ENCODE measurements at places on chromosomes 11 and 22.
A peak's percentile ranks its signal among the peaks of the same experiment; 100 is the strongest.

DNA sequence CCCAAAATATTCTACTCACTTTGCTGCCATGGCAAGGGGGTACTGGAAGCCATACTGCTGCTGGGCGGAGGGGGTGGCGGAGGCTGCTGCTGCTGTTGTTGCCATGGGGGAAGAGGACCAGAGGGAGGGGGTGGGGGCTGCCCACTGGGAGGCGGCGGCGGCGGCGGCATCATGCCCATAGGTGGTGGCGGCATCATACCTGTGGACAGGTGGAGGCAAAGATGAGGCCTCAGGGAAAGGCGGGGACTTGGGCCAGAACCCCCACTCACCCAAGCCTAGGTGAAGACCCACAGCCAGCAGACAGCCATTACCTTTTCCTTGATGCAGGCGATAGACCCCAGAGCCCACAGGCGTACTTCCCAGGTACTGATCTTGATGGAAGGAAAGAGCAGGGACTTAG, 7.1 kb upstream of the PYGM start:
- no peak for DNase-seq

GRCh38 chr11:72828692-72829101, 14.5 kb downstream of the ATG16L2 start:
- no peak for DNase-seq

DNA sequence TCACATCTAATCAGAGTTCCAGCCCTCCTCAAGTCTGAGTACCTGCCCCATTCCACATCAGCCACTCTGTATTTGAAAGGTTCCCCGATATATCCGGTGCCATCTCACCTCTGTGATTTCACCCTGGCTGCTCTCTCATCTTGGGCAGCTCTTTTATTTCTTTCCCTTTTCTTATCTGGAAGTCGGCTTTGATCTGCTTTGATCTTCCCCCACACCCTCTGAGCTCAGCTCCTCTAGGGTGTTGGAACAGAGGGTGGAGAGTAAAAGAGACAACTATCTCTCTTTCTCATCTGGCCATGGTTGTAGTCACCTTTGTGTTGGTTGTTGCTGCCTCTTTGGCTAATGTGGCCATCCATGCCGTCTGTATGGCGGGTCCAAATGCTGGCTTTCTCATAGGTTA, 108.3 kb downstream of the ENTHD1 start:
- no peak for DNase-seq

DNA sequence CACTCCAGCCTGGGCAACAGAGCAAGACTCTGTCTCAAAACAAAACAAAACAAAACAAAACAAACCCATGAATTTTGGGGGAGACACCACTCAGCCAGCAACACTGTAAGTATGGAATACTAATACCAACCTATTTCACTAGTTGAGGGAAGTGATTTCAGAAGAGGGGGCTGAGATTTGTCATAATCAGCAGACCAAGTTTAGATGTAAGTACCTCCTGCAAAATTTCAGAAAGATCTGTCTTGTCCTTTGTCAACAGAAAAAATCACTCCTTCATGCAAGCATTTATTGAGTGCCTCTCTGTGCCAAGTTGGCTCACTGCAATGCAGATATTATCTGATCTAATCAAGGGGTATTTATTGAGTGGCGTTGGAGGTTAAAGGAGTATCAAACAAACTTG, 23.4 kb upstream of the ADA2 start:
- DNase-seq = no peak

GRCh38 chr11:64537876-64538275, 53.1 kb upstream of the SLC22A12 start:
- DNase-seq = no peak

DNA sequence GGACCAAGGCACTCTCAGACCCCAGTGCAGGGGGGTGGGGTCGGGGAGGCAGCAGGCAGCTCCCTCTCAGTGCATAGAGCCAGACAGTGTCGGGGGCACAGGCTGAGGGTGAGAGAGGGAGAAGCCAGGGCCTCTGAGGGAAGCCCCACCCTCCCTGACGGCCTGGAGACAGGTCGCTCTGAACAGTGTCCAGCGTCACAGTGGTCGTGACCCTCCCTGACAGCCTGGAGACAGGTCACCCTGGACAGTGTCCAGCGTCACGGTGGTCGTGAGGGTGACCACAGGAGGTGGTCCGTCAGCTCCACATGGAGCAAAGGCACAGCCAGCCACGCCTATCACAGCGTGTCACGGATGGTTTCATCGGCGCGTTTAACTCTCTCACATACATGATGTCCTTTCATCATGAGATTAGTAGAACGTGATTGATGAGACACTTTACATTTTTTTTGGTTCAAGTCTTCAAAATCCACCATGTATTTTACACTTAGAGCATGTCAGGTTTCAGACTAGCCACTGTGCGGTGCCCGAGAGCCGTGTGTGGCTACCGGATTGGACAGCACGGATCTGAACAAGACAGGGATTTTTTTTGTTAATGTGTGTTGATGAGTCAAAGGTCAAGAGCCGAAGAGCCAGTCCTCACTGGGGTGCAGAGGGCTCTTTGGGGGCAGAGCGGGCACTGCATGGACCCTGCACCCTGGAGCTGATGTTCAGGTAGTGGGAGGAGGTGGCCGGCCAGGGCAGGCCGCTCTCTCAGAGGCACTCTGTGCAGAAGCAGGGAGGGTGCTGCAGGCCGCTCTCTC, 23.9 kb upstream of the PANX2 start:
- peak; percentile 78 for DNase-seq

- no peak for DNase-seq
Observed at GRCh38 chr11:100545970-100546369, 141.1 kb upstream of the ARHGAP42 start.

- DNase-seq = no peak
Observed at GRCh38 chr11:44445500-44446365, 119.7 kb upstream of the CD82 start.

GRCh38 chr11:65417702-65418430, 4.7 kb upstream of the NEAT1 start:
- DNase-seq = no peak

DNA sequence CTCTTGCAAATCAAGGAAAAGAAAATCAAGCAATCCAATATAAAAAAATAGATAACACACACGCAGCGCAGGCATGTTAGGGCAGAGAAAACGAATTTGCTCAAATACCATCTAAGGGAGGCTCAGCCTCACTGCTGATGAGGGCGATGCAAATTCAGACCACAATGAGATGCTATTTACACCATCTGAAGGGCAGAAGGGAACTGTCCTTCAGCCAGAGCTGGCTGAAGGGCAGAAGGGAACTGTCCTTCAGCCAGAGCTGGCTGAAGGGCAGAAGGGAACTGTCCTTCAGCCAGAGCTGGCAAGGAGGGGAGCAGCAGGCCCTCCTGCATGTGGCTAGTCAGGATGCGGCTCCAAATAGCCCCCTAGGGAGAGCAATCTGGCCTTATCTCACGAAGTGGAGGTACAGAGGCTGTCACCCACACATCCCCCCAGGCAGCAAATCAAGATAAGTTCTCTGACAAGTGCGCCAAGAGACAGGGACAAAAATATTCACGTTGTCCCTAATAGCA, 7.6 kb upstream of the SLC39A13 start:
- DNase-seq = no peak

- DNase-seq = no peak
Observed at GRCh38 chr11:78344676-78345075, 72.9 kb downstream of the GAB2 start.

DNA sequence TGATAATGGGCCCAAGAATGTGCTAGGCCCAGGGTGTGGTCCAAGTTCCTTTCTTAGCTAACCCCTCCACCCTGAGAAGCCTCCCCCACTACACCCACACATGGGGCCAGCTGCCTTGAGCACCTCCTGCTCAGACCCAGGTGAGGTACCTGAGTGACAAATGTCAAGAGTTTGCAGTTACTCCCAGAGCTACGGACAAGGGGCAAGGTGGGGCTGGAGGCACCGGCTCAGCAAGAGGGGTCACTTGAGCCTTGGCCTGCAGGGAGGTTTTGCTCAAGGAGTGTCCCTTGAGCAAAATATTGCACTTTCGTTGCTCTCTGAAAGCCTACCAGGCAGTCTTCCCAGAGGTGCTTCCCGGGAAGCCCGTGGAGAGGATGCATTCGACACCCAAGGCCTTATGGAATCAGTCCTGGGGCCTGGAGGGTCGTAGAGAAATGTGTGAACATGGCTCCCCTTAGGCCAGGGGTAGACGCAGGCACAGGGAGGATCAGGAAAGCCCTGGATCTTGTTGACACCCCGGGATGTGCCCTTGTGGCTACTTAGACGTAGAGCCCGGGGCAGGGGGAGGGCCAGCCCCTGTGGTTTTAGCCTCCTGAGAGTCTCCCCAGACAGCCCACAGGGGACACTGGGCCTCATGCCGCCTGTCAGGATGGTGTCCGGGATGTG, 114.2 kb downstream of the KCNQ1 start:
- no peak for DNase-seq

GRCh38 chr22:23749841-23750301, 1.0 kb downstream of the ZNF70 start:
- DNase-seq = no peak

DNA sequence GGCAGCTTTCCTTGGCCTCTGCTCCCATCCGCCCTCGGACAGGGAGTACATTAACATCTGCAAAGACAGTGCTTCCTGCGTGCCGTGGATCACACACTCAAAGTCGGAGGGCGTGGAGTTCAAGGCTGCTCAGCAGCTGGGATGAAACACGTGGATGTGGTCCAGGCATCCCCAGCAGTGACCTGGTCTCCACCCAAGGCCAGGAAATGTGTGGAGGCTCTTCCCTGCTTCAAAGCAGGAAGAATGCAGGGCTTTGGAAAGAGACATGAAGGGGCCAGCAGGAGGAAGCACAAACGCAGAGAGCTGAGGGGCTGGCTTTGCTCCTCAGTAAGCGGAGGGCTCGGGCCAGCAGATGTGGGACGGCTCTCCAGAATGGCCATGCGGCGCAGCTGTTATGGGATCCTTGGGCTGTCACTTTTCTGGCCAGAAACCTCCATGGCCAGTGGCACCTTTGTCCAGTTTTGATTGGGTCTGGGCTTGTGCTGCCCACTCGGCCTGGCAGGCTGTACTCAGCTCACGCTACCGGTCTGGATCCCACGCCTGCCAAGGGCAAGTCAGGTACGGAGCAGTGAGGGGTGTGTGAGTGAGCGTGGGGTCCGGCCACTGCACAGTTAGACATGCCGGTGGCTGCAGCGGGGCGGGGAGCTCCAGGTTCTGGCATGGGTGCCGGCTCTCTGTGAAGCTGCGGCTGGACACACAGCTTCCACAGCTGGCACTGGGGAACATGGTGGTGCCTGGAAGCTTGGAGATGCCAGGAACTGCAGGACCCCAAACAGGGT, 438.0 kb downstream of the TBC1D22A start:
- no peak for DNase-seq

GRCh38 chr22:17726928-17727897, 47.1 kb downstream of the BID start:
- DNase-seq = no peak

DNA sequence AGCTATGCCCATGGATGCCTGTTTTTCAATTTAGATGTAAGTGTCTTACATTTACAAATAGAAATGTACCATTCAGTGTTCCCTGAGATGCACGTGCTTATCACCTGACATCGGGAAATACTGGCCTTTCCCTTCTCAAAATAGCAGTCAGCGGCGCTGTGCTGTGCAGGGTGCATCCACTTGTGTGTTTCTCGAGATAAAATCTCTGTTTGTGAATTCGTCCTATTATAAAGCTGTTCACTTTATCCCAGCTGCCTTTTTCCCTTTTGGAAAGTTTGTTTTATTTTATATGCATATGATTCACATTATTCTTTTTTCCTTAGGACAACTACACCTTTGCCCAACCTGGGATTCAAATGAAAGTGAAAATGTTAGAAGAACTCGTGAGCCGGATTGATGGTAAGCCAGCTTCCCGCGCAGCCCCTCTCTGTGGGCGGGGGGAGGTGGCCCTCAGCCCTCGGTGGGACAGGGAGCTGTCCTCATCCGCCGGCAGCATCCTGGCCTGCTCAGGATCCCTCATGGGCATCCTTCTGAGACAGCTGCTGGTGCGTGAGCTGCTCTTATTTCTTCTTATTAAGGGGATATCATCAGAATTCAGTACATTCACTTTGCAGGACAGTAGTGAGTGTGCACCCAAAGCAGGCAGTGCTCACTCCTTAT, 235.0 kb downstream of the TBC1D22A start:
- DNase-seq = no peak

DNA sequence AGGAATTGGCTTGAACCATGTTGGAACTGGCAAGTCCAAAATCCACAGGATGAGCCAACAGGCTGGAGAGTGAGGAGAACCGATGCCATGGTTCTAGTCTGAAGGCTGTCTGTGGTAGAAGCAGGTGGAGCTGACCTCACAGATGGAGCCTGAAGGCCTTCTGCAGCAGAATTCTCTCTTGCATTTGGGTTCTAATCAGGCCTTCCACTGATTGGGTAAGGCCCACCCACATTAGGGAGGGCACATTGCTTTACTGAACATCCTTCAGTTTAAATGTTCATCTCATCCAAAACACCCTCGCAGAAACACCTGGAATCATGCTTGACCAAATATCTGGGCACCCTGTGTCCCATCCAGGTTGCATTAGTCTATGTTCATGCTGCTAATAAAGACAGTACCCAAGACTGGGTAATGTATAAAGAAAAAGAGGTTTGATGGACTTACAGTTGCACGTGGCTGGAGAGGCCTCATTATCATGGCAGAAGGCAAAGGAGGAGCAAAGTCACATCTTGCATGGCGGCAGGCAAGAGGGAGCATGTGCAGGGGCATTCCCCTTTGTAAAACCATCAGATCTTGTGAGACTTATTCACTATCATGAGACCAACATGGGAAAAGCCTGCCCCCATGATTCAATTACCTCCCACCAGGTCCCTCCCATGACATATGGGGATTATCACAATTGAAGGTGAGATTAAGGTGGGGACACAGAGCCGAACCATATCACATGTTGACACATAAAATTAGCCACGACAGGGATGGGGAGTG, 15.9 kb downstream of the SMIM38 start:
- DNase-seq = no peak

- no peak for DNase-seq
Observed at GRCh38 chr11:60348116-60348515, 21.1 kb downstream of the MS4A6E start.

DNA sequence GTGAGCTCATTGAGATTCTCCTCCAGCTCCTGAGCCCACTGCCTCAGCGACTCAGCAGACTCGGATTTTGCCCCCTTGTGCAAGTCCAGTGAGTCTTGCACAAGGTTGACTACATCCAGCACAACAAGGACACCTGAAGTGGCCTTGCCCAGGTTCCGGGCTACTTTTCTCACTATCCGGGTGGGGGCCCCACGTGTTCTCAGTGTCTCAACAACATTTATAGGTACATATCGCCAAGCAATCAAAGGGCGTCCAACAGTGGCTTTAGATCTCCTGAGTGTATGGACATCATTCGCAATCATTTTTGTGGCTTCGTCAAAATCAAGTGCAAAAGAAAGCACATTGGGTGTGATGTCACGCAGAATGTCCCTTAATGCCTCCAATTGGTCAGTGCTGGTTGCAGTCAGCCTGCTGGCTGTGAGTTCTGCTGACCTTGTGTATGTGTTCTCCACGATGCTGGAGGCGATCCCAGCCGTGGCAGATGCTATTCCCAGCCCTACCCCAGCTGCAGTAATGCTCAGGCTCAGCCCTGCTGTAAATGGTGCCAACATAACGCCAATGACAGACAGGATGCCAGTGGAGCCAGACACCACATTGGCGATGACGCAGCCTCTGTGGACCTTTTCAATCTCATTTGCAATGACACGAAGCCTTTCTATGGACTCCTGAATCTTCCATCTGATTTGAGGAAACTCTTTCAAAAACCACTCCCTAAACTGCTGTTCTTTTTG, 10.3 kb downstream of the APOL4 start:
- peak; percentile 47 for DNase-seq

- DNase-seq = no peak
Observed at GRCh38 chr22:29144786-29145160, 60.9 kb upstream of the EMID1 start.

GRCh38 chr11:9639099-9639498, 24.8 kb upstream of the SWAP70 start:
- DNase-seq = no peak
